ENCODE measurements at places on chromosomes 3 and 15. TPM values are rescaled to one million over a fixed set of nuclear protein-coding genes. Genes with fewer than 3 reads are reported as not detected.

Gene NXPE3
- total RNA-seq: 5.8 TPM

GRCh38 chr15:69793431-69793780, 304.3 kb downstream of the TLE3 start:
- H3K36me3 ChIP-seq: no peaks in the 10 kb centered on the region
- H3K27me3 ChIP-seq: no peaks in the 10 kb centered on the region
- H3K4me1 ChIP-seq: peaks cover 5% of the 10 kb centered on the region

- DNase-seq: no peak
- H3K4me1 ChIP-seq: peaks cover 5% of the 10 kb centered on the region
- H3K27ac ChIP-seq: no peak overlapping the region
- H3K4me3 ChIP-seq: no peak overlapping the region
- H3K36me3 ChIP-seq: no peaks in the 10 kb centered on the region
Measured at GRCh38 chr15:98416222-98416855, 232.0 kb upstream of the IGF1R start.

- no peak overlapping the region for H3K27ac ChIP-seq
- no peak overlapping the region for H3K4me3 ChIP-seq
- H3K36me3 ChIP-seq: no peaks in the 10 kb centered on the region
- H3K4me1 ChIP-seq: no peaks in the 10 kb centered on the region
- DNase-seq: peak; percentile 52
- peaks cover 14% of the 10 kb centered on the region for H3K27me3 ChIP-seq
Measured at GRCh38 chr3:14780927-14781507, 37.7 kb upstream of the FGD5 start.

GRCh38 chr15:52228921-52229320, 37.7 kb upstream of the GNB5 start:
- DNase-seq: no peak
- H3K27me3 ChIP-seq: no peaks in the 10 kb centered on the region
- no peak overlapping the region for H3K27ac ChIP-seq
- H3K4me1 ChIP-seq: peaks cover 7% of the 10 kb centered on the region
- no peak overlapping the region for H3K4me3 ChIP-seq
